Activated T-helper 1 cell treated with Interleukin-2 at 50 U/mL for 16 hours (primary cell): ENCODE measurements at places on chromosomes 12 and 14.

GRCh38 chr12:107330831-107331431 lies 237.6 kb upstream of the CRY1 start:
- no peak for DNase-seq

- no peak for DNase-seq
Observed at GRCh38 chr12:66901138-66901932, 222.5 kb upstream of the GRIP1 start.

DNA sequence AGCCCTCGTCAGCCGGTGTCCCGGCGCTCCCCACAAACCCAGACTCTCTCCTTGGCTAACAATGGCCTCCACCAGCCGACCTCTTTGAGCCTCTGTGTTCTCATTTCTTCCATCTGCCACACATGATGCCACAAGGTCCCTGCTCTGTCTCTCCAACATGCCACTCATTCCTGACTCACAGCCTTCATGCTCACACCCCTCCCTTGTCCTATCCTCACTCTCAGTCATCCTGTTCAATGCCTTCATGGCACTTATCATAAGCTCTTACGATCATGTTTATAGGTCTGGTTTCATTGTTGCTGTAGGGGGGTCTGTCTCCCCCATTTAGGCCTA lies 9.6 kb upstream of the SERPINA11 start:
- no peak for DNase-seq

GRCh38 chr12:74889563-74890236 lies 319.9 kb downstream of the KCNC2 start:
- no peak for DNase-seq

DNA sequence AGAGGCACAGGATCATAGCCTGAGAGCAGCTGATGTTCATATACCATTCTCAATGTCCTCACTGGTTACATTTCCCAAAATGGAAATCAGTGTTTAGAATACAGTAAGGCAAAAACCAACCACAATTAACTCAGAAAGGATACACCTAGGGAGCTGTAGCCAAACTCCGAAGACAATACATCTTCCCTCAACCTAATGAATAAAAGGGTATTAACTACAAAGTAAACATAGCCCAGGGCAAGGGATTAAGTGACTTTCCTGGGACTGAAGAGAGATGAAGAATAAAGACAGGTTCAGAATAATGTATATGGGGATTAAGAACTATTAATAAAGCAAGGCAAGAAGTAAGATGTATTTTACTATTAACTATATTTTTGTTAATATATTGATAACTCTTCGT lies 79.5 kb downstream of the RPS29 start:
- no peak for DNase-seq

DNA sequence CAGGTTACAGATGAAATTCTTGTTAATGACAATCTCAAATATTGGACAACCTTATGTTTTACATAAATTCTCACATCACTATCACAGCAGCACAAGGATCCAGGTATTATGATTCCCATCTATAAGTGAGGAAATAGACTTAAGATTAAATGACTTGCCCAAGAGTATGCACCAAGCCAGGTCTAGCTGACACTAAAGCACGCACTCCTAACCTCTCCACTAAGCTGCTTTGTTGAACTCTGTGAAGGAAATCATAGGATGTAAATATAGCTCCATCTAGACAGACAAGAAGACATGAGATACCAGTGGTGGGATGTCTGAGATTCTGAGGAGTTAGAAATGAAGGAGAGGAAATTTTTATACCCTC lies 87.9 kb downstream of the PHLDA1 start:
- no peak for DNase-seq

DNA sequence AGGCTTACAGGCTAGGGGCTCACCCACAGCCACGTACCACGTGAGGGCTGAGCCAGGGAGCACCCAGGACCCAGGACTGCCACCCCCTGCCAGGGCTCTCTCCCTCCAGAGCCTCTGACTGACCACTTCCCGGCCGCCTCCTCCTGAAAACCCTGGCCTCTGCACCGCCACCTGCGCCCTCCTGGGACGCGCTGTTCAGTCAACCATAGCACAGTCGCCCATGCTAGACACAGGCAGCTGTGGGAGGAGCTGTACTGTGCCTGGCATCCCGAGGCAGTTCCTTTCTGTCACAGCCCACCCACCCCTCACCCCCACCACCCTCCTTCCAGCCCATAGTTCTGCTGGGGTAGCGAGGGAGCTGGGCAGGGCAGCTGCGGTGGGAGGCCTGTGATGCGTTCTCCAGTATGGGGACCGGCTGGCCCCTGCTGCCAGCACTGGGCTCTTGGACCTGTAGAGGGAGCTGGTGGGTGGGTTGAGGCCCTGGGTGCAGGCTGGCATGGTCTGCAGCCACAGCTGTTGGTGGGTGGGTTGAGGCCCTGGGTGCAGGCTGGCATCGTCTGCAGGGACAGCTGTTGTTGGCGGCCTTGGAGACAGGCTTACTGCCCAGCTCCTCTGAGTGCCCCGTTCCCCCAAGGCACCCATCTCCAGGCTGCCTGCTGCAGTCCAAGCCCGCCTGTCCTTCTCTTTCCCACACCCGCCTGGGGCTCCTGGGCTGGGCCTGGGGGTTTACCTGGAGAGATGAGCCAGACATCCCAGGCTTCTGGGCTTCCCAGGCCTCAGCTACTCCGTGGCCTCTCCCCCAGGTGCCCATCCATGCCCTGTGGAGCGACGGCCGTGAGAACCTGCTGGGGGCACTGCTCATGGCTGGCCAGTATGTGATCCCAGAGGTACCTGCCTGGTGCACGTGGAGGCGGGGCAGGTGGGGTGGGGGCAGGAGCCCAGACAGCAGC lies 11.5 kb downstream of the ASPG start:
- DNase-seq, result no peak

- DNase-seq, result no peak
Observed at GRCh38 chr12:85779768-85780167, 56.4 kb downstream of the RASSF9 start.

- no peak for DNase-seq
Observed at GRCh38 chr12:87848248-87848868, 180.8 kb downstream of the C12orf50 start.

GRCh38 chr14:88470542-88471440 lies 84.0 kb downstream of the PTPN21 start:
- DNase-seq, result no peak

GRCh38 chr12:49872781-49873181 lies 29.9 kb upstream of the BCDIN3D start:
- DNase-seq, result no peak

- DNase-seq, result no peak
Observed at GRCh38 chr14:58881433-58881832, 243.7 kb downstream of the DACT1 start.

DNA sequence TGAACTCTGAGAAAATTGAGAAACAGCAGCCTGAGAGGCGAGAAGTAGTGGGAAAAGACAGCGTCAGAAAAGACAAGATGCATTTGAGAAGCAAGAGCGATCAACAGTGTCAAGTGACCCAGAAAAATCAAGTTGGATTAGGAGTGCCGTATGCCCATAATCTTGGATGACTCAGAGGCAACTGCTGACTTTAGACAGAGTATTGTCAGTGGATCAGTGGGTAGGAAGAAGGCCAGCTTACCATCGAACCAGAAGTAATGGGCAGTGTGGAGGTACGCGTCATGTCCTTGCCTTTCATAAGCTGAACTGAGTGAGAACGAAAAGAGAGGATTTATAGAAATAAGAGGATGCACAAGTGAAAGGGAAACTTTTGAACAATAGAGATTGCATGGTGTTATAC lies 151.0 kb upstream of the NAV3 start:
- no peak for DNase-seq

DNA sequence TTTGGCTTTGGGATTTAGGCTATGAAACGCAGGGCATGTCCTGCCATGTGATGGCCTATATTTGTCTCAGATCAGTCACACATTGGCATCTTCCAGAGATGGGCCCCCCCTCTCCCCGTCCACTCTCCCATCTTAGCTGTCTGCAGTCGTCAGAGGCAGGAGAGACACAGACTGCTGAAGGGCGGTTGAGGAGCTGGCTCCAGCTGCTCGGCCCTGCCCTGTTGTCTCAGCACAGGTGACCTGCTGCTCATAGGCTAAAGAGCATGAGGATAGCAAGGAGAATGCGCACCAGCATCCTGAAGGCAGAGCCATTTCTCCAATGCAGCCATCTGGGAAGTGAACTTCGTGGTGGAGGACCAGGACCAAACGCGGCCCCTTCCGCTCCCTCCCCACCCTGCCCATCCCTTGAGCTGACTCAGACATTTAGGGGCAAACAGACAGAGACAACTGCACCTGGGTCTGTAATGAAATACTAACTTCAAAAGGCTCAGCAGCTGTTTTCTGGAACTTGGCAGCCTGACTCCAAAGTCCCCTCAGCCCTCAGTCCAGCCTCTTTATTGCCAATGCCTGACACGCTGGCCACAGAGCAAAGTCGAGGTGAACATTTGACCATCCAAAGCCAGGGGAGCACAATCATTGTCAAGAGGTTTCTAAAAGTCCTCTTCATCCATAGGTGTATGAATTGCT lies 22.3 kb downstream of the FZD10 start:
- DNase-seq, result no peak

DNA sequence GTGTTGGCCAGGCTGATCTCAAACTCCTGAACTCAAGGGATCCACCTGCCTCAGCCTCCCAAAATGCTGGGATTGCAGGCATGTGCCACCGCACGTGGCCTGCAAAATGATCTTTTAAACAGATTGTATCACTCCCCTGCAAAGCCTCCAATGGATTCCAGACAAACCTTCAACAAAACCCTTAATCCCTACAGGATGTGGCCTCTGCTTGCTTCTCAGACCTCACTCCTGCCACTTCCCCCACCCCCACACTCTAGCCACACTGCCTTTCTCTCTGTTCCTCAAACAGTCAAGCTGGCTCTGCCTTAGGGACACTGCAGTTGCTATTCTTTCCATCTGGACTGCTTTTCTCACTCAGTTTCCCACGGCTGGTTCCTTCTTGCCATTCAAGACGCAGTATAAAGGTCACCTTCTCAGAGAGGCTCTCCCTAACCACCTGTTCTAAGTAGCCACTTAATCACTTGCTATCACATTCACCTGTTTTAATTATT lies 47.3 kb upstream of the TMED10 start:
- no peak for DNase-seq
